ENCODE measurements at places on chromosomes 11 and 22. TPM values are rescaled to one million over a fixed set of nuclear protein-coding genes. Genes with fewer than 3 reads are reported as not detected.

The GPR137 gene
- total RNA-seq = 4.4 TPM

The PHOX2A gene
- not detected for total RNA-seq

The ADORA2A gene
- 2.1 TPM for total RNA-seq

The UBE2L3 gene
- total RNA-seq = 33.3 TPM

DNA sequence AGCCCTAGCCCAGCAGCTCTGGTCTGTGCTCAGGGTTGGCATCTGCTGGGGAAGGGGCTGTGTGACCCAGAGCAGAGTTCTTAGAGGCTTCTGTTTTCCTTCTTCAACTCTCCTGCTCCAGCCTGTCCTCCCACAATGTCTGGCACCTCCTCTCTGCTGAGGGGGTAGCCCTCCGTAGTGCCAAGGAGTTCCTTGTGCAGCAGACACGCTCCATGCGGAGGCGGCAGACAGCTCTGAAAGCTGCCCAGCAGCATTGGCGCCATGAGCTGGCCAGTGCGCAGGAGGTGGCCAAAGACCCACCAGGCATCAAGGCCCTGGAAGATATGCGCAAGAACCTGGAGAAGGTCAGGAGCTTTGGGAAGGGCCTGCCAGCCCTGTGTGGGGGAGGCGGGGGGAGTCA lies 69.3 kb downstream of the CEP164 start:
- no peak overlapping the region for H3K27ac ChIP-seq
- no peak overlapping the region for H3K4me3 ChIP-seq
- H3K27me3 ChIP-seq = no peaks in the 10 kb centered on the region
- peaks cover 12% of the 10 kb centered on the region for H3K36me3 ChIP-seq
- no peaks in the 10 kb centered on the region for H3K4me1 ChIP-seq
- DNase-seq = no peak

DNA sequence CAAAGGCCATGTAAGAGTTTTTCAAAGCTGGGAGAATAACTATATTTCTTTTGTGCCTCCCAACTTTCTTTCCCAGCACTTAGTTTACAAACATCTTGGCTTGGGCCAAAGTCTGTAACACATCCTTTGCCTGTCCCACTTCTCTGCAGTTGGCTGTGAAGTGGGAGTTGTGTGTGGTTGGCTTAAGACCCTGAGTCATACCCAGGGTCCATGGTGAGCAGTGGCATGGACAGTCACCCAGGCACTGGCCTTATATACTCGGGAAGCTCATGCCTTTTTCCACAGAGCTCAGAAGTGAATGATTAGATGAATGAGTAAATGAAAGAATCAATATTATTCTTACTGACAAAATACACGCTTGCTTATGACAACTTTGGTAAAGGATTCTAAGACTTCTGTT lies 231.4 kb downstream of the BLID start:
- DNase-seq = no peak
- H3K36me3 ChIP-seq = no peaks in the 10 kb centered on the region
- no peaks in the 10 kb centered on the region for H3K27me3 ChIP-seq
- H3K4me3 ChIP-seq = no peak overlapping the region
- no peak overlapping the region for H3K27ac ChIP-seq

GRCh38 chr11:66324664-66325063 lies 7.8 kb upstream of the CD248 start:
- no peak overlapping the region for H3K4me3 ChIP-seq
- DNase-seq = no peak
- peaks cover 11% of the 10 kb centered on the region for H3K4me1 ChIP-seq
- no peaks in the 10 kb centered on the region for H3K36me3 ChIP-seq
- no peaks in the 10 kb centered on the region for H3K27me3 ChIP-seq

Measured in body of pancreas (tissue), 4 donors.